ENCODE measurements at places on chromosomes 6 and 20.

DNA sequence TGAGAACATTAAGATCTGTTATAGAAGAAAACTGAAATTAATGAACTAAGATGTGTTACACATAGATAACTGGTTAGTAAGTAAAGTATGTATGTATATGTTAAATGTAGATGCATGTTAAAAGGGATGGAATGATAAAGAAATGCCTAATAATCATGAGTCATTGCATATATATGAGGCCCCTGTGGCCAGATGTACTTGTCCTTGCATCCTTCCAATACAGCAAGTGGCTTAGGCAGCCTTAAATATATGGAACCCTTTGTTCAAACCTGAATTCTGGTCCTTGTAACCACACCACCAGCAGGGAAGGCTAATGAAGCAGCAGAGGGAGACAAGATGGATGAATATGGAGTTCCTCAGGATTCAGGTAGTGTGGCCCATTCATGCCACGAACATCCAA, 9.8 kb upstream of the AKAP7 start:
- no peak for DNase-seq

GRCh38 chr6:36827261-36828079, 11.8 kb downstream of the CPNE5 start:
- DNase-seq, result no peak

DNA sequence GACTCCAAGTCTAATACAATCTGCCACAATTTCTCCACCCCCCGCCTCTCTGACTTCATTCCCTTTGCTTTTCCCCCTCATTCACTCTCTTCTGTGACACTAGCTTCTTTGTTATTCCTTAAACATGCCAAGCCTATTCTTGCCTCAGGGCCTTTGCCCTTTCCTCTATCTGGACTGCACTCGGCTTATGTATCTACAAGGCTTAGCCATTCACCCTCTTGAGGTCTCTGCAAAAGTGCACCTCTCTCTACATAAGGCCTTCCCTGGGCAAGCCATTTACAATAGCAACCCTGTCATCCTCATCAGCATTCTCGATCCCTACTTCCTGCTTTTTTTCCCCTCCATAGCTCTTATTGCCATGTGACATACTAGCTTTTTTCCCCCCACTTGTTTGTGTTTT, 168.9 kb downstream of the PDSS2 start:
- no peak for DNase-seq

GRCh38 chr6:129889580-129889979, 28.5 kb upstream of the TMEM244 start:
- DNase-seq, result no peak

GRCh38 chr6:12312736-12313135, 22.6 kb downstream of the EDN1 start:
- DNase-seq, result no peak

GRCh38 chr6:121849477-121849876, 414.0 kb downstream of the GJA1 start:
- no peak for DNase-seq

DNA sequence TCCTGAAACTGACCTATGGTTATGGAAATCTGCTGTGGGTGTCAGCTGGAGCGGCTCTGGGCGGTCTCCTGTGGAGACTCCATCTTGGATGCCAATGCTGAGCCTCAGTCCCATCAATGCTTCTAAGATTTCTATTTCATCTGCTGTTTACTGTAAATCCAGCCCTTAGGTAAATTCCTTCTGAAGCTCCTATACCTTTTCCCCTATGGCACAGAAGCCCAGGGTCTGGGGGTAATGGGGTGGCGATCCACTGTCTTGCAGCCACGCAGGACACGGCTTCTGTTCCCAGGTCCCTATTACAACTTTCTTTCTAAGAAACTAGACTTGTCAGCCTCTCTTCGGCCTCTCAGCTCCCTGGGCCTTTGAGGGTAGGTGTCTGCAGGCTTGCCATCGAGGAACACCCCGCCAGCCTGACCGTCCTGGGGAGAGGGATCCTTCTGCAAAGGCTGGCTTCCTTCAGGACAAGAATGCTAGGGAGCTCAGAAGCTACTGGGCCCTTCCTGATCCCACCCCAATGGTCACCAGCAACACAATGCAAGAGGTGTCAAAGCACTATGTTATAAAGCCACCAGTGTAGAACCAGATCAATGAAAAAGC, 6.4 kb downstream of the CST3 start:
- DNase-seq, result no peak

DNA sequence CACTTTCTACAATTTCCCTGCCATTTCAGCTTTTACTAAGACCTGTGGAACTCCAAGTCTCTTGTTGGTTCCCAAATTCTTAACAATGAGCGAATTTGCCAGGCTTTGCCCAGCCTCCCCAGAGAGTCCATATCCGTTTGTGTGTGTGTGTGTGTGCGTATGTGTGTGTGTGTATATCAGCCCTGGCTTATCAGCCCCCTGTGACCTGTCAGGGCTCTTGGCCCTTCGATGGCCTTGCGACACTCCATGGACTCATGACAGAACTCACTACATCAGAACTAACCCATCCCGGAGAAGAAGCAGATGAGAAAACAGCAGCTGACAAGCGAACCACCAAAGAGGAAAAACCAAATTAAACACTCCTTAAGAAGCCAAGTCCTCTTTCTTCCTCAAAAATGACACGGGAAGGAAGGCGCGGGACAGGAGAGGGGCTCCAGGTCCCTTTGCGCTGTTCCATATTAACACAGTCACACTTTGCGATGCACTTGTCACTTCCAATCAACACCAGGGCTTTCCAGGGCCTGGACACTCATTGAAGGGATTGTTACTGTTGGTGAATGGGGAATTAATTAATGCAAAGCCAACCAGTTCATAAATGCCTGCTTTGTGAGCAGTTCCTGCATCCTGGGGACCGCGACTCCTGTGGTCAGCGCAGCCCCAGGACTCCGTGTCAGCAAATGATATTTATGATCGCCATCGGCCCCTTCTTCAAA, 524.0 kb downstream of the CD83 start:
- no peak for DNase-seq

DNA sequence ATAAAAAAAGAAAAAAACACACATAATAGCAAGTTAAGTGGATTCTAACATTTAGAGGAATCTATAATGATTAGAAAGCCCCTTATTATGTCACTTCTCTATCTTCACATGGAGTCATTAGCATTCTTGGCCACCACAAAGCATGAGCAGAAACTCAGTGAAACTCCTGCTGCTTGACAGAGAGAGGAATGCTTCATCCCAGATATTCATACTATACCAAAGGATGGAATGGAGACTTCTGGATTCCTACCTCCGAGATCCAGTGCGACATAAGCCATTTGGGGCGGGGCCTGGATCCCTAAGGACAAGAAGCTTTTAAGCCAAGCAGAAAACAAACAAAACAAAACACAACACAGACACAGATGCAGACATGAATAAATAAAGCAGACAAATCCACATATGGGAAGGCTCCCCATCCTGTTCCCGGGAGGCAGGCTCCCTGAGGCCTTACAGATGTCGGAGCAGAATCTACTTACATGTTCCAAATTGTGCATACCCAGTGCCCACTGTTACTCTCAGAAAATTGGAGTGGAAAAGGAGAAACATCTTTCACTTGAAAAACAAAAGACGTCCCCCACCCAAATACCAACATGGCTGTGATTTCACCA, 727.3 kb downstream of the MAFB start:
- no peak for DNase-seq

DNA sequence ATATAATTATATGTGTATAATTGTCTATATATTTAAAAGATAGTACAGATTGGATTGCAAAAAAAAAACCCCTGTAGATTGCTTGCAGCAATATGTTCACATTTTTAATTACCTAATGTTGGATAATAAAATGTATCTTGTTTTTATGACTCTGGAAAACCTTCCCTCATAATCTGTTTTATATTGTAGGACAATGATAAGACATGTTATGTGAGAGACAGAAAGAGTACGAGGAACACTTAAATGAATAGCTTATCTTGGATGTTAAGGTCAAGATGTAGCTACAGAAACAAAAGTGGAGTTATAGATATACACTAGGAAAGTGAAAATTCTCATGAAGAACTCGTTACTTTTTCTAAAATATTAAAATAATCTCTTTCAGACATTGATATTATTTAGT, 691.6 kb upstream of the IMPG1 start:
- DNase-seq, result no peak

- no peak for DNase-seq
Observed at GRCh38 chr20:35431621-35432429, 6.2 kb downstream of the GDF5 start.

DNA sequence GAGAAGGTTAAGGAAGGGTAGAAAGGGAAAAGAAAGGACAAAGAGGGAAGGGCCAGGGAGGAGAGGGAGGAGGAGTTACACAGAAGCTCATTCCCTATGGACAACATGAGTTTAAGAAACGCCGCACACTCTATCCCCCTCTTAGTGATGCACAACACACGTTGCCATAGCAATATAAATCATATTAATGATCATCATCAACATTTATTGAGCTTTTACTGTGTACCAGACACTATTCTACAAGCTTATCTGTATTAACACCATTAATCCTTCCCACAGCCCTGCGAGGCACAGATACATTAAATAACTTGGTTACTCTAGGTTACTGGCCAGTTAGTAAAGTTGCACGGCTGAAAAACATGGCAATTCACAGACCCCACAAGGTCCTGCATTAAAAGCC, 234.8 kb downstream of the PTPRT start:
- no peak for DNase-seq

- DNase-seq, result no peak
Observed at GRCh38 chr20:40538131-40538530, 150.9 kb downstream of the MAFB start.

DNA sequence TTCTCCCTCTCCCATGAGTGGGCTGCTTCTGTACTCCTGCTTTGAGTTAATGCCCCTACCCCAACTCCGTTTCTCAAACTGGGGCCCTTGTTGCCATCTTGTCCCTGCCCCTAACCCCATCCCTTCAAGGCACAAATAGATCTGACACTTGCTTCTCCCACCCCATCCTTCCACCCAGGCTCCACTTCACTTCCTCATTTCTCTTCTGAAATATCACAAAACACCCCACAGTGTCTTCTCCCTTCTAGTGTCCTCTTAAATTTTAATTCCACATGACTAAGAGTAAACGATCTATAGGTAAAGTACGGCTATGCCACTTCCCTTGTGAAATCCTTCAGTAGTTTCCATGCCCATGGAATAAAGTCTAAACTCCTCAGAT, 571.6 kb upstream of the NOX3 start:
- no peak for DNase-seq

DNA sequence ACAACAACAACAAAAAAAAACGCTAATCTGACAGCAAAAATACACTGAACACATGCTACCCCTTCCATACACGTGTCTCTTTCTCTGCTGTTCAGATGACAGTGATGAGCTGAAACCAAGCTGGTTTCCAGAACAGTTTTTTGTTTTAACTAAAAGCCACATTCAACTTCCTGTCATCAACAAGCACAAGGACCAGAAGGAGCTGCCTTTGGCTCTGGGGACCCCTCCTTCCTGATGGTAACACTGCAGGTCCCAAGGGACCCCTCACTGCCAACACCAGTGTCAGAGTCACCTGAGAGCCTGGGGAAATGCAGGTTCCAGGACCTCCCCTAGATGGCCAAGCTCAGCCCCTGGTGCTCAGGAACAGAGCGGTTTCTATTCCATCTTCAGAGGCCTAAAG, 6.0 kb downstream of the CST7 start:
- no peak for DNase-seq

DNA sequence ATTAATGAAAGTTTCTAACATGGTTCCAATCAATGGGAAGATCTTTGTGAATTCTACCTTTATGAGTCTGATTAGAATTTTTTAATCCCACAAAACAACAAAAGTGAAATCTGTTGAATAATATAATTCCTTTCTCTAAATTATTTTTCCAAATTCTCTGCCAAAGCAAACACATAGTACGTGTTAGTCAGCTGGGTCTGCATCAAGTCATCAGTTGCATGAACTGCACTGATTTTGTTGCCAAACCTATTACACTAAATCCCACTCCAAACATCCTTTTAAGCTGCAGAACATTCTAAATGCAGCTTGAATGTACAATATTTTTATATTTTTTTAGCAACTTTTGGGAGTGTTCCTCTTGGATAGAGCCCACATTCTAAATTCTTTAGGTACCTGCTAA, 199.0 kb upstream of the HSF2 start:
- no peak for DNase-seq

- DNase-seq, result no peak
Observed at GRCh38 chr6:124661097-124661661, 301.1 kb upstream of the RNF217 start.

- no peak for DNase-seq
Observed at GRCh38 chr6:100663219-100663863, 198.6 kb upstream of the SIM1 start.

- no peak for DNase-seq
Observed at GRCh38 chr6:99612551-99613408, 6.1 kb downstream of the PRDM13 start.

DNA sequence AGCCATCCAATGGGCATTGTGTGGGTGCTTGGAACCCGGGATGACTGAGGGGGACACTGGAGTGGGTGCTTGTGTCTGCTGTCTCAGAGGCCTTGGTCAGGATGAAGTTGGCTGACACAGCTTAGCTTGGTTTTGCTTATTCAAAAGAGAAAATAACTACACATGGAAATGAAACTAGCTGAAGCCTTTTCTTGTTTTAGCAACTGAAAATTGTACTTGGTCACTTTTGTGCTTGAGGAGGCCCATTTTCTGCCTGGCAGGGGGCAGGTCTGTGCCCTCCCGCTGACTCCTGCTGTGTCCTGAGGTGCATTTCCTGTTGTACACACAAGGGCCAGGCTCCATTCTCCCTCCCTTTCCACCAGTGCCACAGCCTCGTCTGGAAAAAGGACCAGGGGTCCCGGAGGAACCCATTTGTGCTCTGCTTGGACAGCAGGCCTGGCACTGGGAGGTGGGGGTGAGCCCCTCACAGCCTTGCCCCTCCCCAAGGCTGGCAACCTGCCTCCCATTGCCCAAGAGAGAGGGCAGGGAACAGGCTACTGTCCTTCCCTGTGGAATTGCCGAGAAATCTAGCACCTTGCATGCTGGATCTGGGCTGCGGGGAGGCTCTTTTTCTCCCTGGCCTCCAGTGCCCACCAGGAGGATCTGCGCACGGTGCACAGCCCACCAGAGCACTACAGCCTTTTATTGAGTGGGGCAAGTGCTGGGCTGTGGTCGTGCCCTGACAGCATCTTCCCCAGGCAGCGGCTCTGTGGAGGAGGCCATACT, 49.4 kb downstream of the PYGB start:
- no peak for DNase-seq

GRCh38 chr6:119259027-119259426, 90.5 kb downstream of the MAN1A1 start:
- DNase-seq, result no peak

DNA sequence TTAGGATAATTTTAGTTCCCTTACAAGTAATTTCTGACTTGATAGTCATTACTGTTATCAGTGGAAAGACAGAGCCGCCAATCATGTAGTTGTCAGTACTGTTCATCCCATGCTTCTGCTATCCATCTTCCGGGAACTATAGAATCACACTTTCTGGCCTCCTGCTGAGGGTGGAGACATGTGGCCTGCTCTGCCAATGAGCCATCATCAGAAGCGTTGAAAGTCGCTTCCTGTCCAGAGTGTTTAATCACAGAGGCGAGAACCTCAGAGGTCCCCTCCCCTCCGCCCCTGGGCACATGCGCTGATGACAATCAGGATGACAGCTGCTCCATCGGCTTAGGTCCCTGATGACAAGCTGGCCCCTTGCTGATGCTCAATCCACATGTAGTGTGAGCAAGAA, 3.0 kb downstream of the DDO start:
- no peak for DNase-seq
